ENCODE measurements at places on chromosomes 5 and 9.

GRCh38 chr9:1721196-1721595 is 294.0 kb upstream of the SMARCA2 start:
- no peak for DNase-seq

GRCh38 chr9:105246656-105247173 is 2.3 kb downstream of the SLC44A1 start:
- DNase-seq = no peak

- DNase-seq = no peak
Measured at GRCh38 chr9:87714819-87715218, 11.1 kb upstream of the CTSL start.

- no peak for DNase-seq
Measured at GRCh38 chr5:54194318-54194717, 116.1 kb downstream of the ARL15 start.

DNA sequence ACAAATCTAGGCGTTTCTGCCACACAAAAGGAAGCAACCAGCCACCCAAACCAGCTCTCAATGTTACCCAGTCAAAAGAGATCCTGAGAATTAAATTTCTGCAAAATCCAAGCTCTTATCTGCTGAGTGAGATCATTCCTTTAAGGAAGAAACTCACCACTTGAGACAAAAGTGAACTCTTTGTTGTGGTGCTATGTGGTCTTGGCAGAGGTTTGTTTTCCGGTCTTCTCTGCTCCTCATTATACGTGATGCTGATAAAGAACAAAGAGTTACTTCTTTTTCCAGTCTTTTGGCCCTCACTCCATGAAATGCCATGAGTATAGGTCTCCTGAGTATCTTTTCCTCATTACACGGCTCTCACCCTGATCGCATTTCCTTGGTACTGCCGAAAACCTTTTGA is 82.1 kb downstream of the PRKACG start:
- no peak for DNase-seq

GRCh38 chr9:136613824-136614371 is 48.8 kb upstream of the EGFL7 start:
- DNase-seq = no peak

- no peak for DNase-seq
Measured at GRCh38 chr5:178389026-178389729, 156.6 kb upstream of the PHYKPL start.

GRCh38 chr5:2897276-2897961 is 145.9 kb upstream of the IRX2 start:
- DNase-seq = no peak

GRCh38 chr5:150402901-150403342 is 9.8 kb downstream of the CD74 start:
- DNase-seq = no peak

GRCh38 chr5:42614509-42614908 is 142.1 kb upstream of the CCDC152 start:
- no peak for DNase-seq

DNA sequence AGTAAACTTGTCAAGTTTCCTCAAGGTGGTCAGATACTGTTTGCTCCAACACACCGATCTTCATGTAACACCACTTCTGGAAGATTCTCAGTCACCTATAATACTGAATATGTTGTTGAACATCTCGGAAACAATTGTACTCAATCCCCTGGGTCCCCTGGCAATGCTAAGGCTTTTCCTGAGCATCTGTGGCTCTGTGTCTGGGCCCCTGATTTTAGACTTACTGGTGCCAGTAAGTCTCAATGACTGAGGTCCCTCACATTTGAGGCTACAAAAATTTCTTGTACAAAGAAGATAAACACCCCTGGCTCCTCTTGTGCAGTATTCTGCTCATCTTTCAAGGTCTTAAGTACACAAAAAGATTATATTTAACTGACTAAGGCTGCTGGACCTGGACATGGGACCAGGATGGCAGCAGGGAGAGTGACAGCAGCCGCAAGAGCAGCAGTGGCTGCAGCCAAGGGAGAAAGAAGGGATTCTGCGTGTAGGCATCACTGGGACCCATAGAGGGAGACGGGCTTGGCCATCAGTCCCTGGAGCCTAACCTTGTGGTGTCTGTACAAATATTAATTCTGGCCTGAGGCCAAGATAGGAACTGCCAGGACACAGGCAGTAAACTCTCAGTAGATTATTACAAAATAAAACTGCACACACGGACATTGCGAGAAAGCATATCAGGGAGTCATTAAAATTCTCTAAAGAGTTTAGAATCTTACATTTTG is 49.0 kb upstream of the TNPO1 start:
- DNase-seq = no peak

GRCh38 chr5:167671176-167671575 is 620.3 kb upstream of the WWC1 start:
- DNase-seq = no peak

DNA sequence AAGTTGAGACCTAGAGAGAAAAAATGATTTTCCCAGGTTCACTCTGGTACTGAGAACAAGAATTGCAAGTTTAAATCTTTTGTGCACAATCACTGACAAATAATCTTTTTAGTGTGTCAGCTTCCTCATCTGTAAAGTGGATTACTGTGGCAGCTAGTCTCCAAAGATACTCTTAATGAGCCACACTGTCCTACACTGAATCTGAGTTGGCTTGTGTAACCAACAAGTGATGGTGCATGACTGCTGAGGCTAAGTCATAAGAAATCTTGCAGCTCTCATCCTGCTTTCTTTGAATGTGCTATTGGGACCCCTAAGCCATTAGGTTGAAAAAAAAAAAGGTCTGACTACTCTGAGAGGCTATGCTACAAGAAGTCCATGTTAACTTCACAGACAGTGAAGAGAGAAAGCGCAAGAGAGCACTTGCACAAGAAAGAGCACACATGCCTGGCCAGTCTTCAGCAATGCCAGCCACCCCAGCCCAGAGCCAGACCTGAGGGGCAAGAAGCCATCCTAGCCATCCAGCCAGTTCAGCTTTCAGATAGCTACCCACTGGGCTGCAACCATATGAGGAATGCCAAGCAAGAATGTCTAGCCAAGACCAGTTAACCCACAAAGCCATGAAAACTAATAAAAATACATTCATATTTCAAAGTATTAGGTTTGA is 419.4 kb downstream of the RAB3C start:
- no peak for DNase-seq

- DNase-seq = no peak
Measured at GRCh38 chr5:95900383-95900958, 61.2 kb downstream of the ELL2 start.

DNA sequence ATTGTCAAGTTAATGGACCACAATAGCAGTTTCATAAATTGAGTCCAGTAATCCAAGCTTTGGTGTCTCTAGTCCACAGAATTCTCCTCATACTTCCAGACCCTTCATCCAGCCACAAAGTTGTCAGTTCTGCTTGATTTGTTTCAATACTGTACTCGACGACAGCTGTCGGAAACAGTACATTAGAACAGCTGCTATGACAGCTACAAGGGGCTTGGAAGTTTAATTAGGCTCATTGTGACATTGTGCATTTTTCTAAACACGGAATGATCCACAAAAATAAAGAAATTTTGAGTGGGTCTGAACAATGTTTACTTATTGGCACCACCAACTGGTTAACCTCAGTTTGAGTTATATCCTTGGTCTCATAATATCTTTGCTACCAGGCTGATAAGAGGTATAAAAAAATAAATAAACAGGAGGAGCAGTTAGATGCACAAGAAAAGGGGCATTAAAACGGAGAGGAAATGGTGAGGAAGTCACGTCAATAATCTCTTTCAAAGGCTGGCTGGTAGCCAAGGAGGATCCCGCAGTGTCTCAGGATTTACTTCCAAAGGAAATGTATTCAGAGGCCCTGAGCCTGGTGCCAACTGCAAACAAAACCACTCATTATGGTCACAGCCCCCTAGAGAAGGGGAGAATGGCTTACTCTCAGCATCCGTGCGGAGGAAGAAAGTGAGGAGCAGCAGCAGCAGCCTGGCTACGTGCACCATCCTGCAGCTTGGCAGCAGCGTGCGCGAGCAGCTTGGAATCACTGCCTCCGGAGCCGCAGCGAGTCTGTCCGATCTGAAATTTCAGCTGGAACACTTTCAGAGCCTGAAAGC is 933.8 kb upstream of the DMAC1 start:
- DNase-seq = no peak

DNA sequence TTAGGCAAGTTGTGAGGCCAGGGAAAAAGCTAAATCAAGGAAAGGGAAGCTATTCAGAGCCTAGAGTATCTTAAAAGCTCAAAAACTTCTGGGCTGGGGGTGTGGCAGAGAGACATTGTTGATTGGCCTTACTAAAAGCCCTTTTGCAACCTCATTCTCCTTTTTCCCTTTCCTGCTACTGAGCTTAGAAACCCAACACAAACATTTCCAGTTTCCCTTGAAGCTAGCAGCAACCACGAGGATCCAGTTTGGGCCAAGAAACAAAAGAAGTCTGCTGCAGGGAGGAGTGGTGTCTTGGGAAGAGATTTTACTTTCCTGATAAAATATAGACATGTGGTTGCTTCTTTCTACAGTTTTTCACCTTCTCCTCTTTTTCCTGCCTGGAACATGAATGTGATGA is 135.5 kb upstream of the KLF9 start:
- no peak for DNase-seq

DNA sequence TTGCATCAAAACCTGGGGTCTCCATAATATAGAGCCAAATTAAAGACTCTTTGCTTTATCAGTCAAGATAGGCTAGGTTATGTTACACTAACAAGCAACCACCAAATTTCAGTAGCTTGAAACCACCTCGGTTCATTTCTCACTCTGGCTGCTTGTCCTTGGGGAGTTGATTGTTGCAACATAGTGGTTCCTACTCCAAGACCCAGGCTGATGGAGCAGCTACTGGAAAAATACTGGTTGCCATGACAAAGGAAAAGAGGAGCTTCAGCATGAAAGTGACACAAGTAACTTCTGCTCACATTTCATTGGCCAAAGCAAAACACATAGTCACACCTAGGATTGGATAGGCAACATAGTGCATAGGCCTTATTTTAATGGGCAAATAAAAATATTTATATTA is 18.5 kb upstream of the RCL1 start:
- no peak for DNase-seq

DNA sequence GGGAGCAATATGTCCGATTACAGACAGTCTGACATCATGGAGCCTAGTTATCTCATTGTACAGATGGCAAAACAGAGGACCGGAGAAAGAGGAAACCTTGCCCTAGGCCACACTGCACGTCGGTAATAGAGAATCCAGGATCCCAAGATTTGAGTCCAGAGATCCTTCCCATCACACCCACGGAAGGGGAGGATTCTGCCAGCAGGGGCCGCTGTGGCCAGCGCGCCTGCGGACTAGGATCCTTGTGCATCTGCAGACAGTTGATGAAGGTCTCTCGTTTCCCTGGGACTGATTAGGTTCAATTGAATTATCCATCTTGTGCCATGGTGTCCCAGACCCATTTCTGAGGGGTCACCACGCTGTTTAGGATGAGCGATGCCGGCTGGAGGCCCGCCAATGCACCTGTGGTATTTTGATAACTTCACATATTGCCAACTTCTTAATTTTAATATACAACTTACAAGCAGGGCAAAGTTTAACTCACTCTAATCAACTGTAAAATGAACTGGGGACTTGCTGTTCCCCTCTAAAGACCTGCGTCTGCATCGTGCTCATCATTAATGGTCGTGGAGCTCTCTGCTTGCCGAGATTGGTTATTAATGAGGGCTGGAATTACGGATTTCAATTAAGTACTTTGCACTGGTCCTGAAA is 592.7 kb upstream of the BRINP1 start:
- no peak for DNase-seq

GRCh38 chr5:173997331-173997730 is 8.4 kb downstream of the C5orf47 start:
- DNase-seq = no peak

- no peak for DNase-seq
Measured at GRCh38 chr5:110055302-110055701, 365.6 kb downstream of the MAN2A1 start.

DNA sequence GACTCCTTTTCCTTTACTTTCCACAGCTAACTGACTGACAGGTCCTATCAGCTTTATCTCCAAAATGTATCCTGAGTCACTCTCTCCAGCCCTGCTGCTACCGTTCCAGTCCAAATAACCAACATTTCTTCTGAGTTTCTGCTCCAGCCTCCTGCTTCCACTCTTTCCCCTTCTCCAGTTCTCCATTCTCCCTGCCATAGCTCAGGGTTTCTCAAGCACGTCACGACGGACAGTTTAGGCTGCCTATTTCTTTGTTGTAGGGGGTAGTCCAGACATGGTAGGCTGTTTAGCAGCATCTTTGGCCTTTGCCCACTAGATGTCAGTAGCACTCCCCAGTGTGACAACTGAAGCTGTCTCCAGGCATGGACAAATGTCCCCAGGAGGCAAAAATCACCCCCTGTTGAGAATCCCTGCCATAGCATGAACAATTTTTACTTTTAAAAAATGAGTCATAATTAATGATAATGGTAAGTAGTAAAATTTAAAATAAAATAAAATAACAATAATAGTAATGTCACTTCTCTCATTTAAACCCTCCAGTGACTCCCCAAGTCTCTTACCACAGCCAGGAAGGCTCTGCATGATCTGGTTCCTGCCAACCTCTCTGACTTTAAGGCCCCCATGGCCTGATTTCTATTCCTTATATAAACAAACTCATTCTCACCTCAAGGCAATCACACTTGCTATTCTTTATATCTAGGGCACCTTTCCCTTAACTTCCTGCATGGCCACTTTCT is 105.4 kb upstream of the FER start:
- DNase-seq = peak; percentile 36

DNA sequence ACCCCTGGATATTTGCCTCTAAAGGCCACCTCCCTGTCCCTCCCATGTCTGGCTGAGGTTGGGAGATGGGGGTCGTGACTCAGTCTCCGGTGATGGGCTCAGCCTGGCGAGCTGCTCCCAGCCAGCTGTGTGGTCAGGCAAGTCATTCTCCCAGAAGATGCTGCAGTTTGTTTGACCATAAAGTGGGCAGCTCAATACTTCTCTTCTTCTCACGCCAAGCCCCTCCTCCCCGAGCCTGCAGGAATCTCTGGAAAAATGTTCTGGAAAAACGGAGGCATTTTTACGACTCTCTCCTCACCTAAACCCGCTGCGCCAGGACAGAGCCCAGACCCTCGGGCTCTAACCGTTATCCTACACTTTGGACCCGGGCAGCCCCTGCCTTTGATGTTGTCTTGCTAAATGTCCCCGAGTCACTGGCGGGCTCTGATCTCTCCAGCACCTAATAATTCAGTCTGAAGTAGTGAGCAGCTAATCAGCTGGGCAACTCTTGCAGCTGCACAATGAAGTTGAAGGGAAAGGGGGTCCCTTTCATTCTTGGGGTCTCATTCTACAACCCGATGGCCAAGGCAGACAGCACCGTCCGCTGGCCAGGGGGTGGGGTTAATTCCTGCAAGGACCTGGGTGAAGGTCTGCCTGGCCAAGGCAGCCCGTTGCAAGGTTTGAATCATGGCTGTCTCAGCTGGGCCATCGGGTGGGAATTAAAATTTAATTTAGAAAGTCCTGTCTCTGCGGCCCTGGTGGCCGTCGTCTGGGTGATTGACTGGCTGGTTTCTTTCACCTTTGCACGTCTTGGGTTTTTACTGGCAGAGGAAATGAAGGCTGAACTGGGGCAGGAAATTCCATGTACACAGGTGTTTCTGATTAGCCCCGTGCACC is 12.3 kb downstream of the DCANP1 start:
- DNase-seq = no peak

- no peak for DNase-seq
Measured at GRCh38 chr9:68508547-68508946, 32.1 kb downstream of the TMEM252 start.

GRCh38 chr9:108867116-108867515 is 5.0 kb downstream of the ACTL7A start:
- DNase-seq = no peak

GRCh38 chr5:130992095-130992494 is 173.0 kb downstream of the HINT1 start:
- no peak for DNase-seq

GRCh38 chr5:63495225-63495624 is 467.0 kb downstream of the HTR1A start:
- no peak for DNase-seq

GRCh38 chr9:97237951-97238889 is 69.2 kb upstream of the CCDC180 start:
- peak; percentile 74 for DNase-seq

Data from CD4-positive, alpha-beta T cell treated with Interleukin-6 at 100 ng/mL for 8 hours (primary cell).